ENCODE measurements at places on chromosomes 4 and X.

DNA sequence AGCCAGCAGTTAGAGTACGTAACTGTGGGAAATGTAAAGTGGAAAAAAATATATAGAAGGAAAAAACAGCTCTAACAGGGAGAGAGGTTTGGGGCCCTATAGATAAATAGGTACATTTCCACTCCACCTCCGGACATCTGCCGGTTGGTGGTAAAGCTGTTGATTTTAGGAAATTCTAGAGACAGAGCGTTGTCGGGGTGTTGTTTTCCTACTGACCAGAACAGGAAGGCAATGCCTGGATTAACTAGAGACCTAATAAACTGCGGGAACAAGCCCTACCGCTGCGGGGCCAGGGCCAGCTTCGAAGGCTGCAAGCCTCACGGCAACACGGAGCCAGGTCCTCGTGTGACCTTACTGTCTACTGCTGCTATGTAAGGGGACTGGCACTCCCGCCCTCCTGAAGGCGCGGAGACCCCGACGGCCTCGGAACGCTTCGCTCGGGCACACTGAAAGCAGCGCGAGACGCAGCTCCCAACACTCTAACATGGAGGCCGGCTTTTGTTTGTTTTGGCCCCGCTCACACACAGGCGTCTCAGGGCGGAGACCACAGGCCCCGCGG is 702 bp upstream of the CDKN2AIP start:
- peak; percentile 53 for DNase-seq

- DNase-seq, result no peak
Measured at GRCh38 chr4:66032571-66032970, 362.3 kb upstream of the EPHA5 start.

DNA sequence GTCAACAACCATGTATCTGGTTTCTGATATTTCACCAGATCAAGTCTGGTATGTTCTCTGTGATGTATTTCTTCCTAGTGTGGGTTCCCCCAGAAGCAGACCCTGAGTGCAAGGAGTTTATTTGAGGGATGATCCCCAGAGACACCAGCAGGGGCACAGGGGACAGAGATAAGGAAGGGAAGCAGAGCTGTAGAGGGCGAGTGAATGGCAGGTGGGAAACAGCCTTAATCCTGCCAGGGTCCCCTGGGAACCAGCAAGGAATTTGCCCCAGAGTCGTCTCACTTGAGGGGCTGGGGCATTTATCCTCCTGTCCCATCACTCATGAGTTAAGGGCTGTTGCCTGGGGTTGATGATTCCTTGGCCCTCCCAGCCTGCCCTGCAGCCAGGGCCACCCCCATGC is 206.4 kb upstream of the BCOR start:
- DNase-seq, result no peak

GRCh38 chr4:108168671-108169523 is at the start of gene LEF1:
Gene LEF1 (minus strand): TSS chr4:108168932. CDS start chr4:108167767, 1,165 bp downstream.
- peak; percentile 66 for DNase-seq

GRCh38 chr4:66558651-66559050 is 888.4 kb upstream of the EPHA5 start:
- no peak for DNase-seq

DNA sequence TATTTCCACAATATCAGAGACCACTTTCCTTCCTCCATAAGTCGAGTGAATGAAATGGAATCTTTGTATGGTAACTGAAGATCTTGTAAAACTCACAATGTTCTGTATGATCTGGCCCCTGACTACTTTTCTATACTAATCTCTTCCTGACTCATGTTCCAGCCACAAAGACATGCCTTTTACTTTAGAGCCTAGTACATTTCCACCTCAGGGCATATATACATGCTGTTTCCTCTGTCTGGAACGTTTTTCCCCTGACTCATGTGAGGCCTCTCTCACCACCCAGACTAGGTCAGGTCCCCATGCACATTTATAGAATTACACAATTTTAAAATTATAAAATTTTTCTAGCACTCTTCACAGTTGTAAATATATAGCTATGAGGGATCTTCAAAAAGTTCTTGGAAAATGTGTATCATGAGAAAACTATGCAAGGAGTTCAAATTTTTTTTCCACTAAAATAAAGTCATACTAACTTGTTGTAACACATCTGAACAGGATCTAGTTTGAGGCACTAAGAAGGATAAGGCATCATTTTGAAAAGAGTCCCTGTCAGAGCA is 208.8 kb downstream of the SH2D1A start:
- no peak for DNase-seq

GRCh38 chr4:71417150-71417549 is 78.3 kb downstream of the SLC4A4 start:
- no peak for DNase-seq

DNA sequence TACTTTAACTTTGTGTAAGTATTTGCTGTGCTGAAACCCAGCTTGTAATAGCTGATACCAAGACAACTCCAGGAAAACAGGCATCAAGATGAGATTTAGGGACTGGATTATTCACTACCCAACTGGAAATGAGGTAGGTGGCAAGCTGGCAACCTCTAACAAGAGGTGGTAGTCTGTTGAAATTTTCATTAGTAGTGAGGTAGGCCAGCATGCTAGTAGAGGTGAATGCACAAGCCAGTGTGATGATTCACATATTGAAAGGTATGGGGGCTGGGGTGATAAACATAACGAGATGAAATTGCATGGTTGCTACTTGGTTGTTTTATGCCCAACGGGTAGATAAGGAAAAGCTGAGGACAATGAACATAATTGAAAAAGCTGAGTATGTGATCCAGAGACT is 8.5 kb upstream of the TMPRSS11D start:
- no peak for DNase-seq

- no peak for DNase-seq
Measured at GRCh38 chr4:130035391-130035790, 939.4 kb downstream of the C4orf33 start.

DNA sequence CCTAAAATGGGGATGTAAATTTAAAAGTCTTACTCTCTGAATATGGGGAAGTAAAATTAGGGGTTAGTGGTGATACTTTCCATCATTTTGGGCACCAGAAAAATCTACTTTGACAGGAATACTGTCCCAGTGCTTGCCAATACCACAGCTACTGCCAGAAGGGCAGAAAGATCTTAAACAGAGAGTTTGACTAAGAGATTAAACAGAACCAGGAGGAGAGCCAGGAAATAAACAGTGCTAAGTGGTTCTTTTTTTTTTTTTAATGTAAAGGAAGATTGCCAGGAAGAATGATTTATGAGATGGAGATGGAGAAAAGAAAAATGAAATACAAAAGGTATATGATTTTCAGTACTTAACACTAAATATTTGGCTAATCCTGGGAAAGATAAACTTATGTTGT is 126.8 kb downstream of the RTL3 start:
- DNase-seq, result no peak

DNA sequence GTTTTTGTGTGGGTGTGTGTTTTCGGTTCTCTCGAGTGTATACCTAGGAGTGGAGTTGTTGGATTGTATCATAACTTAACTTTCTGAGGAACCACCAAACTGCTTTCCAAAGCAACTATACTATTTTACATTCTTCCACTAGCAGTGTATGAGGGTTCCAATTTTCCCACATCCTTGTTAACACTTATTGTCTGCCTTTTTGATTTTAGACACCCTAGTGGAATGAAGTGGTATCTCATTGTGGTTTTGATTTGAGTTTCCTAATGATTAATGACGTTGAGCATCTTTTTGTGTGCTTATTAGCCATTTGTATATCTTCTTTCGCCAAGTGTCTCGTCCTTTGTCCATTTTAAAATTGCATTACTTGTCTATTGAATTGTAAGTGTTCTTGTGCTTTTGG is 118.6 kb downstream of the REPS2 start:
- no peak for DNase-seq

DNA sequence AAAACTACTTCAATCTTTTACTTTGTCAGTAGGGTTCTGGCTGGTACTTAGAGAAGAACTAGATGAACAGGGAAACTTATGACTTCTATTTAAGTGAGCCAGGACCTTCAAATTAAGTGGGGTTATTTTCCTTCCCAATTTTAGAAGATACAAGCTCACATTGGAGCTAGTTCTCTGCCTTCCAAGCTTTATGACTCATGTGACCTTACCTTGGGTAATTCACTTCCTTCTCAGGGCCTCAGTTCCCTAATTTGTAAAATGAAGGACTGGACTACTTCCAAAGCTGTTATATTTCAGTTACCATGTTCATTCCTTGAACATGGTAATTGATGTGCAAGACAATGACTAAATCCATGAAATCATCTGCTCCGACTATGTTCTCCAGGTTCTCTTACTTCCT is 32.0 kb upstream of the DCX start:
- DNase-seq, result no peak

GRCh38 chr4:59044286-59044900 is 1934.2 kb upstream of the IGFBP7 start:
- no peak for DNase-seq

- no peak for DNase-seq
Measured at GRCh38 chr4:54400188-54400587, 171.1 kb downstream of the PDGFRA start.

DNA sequence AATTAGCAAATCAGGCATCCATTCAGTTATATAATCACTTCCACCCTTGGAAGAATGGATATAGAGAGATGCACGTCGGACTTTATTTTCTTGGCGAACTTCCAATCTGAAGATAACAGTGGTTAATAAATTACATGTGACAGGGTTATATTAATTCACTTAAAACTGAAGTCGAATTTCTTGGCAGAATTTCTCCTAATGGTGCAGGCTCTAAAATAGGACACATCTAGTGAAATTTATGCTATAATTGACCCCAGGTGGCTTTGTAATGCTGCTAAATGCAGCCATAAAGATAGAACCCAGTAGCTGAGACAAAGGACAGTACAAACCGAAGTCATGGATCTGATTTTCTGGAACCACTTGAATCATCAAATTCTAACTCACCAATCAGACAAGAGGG is 20.8 kb upstream of the SLC10A4 start:
- peak; percentile 89 for DNase-seq

DNA sequence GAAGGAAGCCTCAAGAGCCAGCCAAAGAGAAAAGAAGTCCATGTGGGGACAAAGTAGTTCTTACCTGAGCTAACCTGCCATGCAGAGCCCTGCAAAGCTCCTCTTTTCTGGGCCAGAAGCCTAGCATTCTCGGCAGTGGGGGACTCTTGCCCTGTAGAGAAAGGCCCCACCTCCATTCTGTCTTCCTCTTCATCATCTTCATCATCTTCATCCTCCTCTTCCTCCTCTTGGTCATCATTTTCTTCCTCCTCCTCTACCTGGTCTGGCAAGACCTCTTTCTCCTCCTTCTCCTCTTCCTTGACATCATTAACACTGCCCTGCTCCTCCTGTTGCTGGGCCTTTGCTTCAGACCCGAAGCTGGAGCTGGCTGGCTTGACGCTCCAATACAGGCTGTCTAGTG is 16.7 kb downstream of the LAS1L start:
- no peak for DNase-seq

DNA sequence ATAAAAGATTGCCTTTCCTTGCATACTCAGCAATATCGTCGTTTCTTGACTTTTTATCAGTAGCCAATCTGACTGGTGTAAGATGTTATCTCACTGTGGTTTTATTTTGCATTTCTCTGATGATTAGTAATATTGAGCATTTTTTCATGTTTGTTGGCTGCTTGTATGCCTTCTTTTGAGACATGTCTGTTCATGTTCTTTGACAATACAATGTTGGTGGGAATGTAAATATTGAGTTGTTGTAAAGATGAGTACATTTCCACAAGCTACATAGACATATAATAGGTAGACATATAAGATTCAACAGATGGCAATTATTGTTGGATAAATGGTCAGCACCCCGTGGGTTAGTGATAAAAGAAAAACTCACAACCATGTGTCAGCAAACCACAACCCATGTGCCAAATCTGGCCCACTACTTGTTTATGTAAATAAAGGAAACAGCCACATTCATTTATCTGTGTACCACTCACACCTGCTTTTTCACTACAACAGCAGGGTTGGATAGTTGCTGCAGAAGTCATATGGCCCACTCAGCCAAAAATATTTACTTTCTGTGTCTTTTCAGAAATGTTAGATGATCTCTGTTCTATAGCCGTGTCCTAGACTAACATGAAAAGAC is 153.1 kb upstream of the VCX start:
- DNase-seq, result peak; percentile 53

DNA sequence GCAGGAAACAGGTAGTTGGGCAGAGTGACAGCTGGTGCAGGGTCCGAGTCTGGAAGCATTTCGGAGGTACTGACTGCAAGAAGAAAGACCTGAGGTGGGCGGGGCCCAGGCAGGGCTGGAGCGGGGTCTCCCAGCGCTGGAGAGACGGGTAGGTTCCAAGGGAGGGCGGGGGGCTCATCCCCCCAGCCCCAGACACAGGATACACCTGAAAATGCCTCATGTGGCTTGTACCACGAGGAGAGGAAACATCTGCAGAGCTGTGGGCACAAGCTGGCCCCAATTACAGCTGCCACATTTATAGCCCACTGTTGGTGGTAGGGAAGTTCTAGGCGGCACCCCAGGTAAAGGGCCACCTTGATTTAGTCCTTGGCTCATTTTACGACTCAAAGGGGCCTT is 38.0 kb downstream of the ELF4 start:
- DNase-seq, result no peak

- no peak for DNase-seq
Measured at GRCh38 chrX:12865359-12865758, 1.5 kb upstream of the TLR7 start.

GRCh38 chrX:152861116-152861515 is 30.3 kb downstream of the NSDHL start:
- no peak for DNase-seq

GRCh38 chr4:109390115-109390768 is 43.4 kb upstream of the SEC24B start:
- no peak for DNase-seq

DNA sequence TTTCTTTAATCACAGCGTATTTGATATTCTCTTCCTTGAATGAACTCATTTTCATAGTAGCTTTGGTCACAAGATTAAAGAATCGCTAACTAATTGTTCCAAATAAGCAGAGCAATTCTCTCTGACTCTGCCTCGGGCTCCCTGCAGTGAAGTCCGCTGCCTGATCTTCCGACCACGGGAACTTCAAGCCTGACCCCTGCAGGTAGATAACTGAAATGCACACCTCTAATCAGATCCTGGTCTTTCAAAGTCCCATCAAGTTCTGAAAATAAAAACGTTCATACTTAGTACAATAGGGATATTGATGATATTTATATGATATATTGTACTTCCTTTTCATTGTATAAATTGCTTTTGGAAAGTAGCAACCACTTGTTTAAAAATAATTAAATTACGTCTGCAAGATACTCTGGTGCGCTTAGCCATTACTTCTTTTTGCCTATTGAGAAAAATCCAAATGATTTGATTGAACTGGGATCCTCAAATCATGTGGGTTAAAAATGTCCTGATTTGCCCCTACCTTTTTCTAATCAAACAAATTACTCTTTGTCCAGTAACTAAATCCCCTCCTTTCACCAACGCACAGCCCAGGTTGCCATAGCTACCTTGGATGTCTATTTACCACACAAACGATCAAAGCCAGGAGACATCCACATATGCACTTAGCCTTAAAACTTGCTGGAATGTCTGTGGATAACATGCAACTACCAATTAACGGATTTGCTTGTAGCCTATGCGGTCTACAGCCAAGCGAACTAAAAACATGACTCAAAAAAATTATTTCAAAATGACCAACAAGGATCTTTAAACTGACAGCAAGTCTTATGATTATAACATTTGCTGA is 4.2 kb downstream of the MID1 start:
- peak; percentile 48 for DNase-seq
